ENCODE measurements at places on chromosomes 1 and 21.
A peak's percentile ranks its signal among the peaks of the same experiment; 100 is the strongest.

GRCh38 chr1:198725090-198725489 lies 86.2 kb downstream of the PTPRC start:
- no peak for DNase-seq

DNA sequence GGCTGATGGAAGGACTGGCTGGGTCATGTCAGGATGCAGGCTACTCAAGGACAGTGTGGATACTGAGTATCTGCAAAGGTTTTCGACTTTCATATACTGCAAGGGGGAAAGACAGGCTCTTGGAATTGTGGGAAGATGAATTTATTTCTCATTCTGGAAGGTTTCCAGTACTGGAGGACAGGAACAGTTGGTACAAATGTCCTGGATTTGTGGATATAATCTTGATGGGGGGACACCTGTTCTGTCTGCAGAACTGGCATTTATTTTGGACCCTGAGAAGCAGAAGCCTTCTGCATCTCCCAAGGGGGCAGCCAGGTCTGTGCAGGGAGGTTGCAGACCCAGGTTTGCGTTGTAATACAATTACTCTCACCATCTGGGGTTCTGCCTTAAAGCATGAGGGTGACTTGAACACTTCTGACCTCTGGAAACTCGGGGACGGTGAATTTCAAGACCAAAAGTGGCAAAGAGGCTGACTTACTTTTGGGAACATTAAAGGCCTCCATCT lies 65.8 kb downstream of the NOS1AP start:
- DNase-seq: no peak

- DNase-seq: no peak
Measured at GRCh38 chr21:45285266-45285931, 2.3 kb downstream of the POFUT2 start.

GRCh38 chr1:7641587-7642417 lies 129.3 kb upstream of the VAMP3 start:
- DNase-seq: no peak

DNA sequence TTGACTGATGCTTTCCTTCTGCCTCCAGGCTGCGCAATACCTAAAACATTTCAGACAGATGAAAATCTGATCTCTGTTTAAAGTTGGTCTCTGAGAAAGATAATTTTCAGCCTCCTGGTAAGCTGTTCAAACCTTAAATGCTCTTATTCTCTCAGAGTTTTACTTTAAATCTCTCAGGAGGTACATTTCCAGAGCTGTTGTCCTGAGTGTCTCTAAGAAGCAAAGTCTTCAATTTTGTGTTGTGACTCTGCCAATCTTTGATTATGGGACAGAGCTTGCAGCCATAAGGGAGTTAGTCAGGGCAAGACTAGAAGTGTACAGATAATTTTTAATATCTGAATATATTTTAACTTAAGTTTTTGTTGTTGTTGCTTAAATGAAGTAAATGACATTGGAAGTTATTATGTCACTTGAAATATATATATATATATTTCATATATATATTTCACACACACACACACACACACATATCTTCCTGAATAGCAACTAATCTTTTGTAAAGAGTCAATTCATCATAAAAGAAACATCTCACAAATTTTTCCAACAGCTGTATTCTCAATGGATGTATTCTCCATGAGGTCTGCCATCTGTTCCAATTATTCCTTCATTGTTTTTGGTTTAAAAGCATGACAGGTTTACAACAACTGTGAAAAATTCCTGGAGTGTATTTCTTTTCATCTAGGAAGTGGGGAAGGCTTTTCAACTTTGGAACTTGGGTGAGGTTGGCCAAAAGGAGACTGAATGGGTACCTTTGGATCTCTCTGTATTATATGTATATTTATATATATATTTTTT lies 259.4 kb downstream of the BACH1 start:
- DNase-seq: no peak

DNA sequence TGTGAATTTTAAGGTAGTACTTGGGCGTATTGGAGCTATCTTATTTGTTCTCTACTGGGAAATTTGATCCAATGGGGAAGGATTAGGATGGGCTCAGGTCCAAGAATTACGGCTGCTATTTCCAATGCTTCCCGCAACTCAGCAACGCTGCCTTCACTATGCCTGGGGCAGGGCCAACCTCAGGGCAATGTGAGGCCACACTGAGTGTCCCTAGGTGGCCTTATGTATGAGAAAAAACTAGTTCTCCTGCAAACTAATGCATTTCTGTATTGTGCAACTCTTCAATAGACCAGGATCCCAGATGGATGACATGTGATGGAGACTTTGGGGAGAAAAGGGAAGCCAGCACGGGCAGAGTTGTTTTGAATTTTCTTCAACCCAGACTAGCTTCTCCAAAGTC lies 168.1 kb downstream of the DUSP10 start:
- no peak for DNase-seq

GRCh38 chr1:3657096-3657475 lies 4.8 kb downstream of the TP73 start:
- DNase-seq: peak; percentile 40

DNA sequence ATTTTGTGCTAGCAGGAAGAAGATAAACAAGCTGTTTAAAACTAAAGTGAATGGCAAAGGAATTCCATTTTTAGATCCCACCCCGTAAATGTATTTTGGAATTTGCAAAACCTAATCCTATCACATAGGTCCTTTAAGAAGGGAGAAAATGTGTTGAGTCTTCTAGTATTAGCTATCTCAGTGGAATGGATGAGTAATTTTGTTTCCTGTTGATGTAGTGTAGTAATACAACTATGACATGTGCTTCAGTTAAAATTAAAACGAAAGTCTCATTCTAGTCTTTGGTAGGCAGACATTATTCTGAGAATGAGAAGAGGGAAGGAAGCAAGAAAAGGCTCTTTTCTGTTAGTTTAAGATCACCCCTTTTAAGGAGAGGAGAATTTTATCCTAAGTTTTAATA lies 265.9 kb upstream of the C1orf105 start:
- DNase-seq: no peak

GRCh38 chr21:44405091-44405947 lies 50.0 kb upstream of the LRRC3 start:
- DNase-seq: no peak

GRCh38 chr1:210076620-210077019 lies 138.6 kb downstream of the SYT14 start:
- no peak for DNase-seq

GRCh38 chr1:224182057-224182865 lies 779 bp upstream of the DEGS1 start:
- DNase-seq: no peak

GRCh38 chr1:115255154-115255553 lies 82.9 kb downstream of the NGF start:
- no peak for DNase-seq

GRCh38 chr1:3504822-3505153 lies 50.3 kb downstream of the ARHGEF16 start:
- no peak for DNase-seq

DNA sequence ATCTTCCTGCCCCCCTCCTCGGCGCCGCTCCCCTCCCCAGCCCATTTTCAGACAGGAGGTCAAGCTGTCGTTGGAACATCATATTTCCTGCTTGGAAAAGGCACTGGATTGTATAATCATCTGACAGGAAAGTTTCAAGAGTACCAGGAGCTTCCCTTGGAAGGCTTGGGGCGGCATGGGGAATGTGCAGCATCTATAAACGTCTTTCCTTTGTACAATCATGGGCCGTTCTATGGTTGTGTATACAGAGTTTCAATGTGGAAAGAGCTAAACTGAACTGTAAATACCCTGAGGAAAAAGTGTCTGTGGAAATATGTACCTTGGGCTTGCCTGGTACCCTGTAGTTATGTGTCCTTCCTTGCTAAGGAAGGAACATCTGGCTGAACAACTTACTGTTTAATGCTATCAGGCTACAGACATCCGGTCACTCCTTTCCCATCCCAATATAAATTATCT lies 368.1 kb upstream of the ADGRL2 start:
- no peak for DNase-seq

GRCh38 chr1:4016351-4017130 lies 116.5 kb upstream of the C1orf174 start:
- DNase-seq: no peak

DNA sequence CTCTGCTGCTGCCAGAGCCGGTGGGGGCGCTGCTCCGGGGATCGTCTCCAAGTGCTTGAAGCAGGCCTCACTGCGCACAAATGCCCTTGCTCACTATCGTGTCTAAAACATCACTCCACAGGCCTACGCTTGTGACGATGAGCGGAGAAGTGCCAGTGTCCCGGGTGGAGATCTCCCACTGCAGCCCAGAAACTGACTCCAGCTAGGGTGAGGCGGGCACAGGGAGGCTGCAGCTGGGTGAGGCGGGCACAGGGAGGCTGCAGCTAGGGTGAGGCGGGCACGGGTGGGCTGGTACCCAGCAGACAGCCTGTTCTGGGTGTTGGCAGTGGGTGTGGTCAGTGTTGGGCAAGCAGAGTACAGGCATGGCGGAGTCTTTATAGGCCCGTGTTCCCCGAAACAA lies 22.7 kb upstream of the PDXK start:
- DNase-seq: no peak

DNA sequence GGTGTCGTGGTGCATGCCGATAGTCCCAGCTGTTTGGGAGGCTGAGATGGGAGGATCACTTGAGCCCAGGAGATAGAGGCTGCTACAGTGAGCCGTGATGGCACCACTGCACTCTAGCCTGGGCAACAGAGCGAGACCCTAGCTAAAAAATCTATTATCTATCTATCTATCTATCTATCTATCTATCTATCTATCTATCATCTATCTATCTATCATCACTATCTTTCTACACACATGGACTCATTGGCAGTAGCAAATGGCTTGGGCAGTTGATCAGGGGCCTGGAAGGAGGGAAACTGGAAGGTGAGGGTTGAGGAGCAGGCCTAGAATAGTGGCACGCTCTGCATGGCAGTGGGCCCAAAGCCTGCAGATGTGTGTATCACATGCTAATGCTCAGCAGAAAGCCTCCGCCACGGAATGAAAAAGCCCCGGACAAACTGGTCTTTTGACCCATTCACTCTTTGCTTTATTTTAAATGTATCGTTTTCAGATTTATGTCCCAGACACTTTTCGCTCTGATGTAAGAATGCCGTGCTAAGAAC lies 7.3 kb upstream of the HUNK start:
- DNase-seq: no peak

DNA sequence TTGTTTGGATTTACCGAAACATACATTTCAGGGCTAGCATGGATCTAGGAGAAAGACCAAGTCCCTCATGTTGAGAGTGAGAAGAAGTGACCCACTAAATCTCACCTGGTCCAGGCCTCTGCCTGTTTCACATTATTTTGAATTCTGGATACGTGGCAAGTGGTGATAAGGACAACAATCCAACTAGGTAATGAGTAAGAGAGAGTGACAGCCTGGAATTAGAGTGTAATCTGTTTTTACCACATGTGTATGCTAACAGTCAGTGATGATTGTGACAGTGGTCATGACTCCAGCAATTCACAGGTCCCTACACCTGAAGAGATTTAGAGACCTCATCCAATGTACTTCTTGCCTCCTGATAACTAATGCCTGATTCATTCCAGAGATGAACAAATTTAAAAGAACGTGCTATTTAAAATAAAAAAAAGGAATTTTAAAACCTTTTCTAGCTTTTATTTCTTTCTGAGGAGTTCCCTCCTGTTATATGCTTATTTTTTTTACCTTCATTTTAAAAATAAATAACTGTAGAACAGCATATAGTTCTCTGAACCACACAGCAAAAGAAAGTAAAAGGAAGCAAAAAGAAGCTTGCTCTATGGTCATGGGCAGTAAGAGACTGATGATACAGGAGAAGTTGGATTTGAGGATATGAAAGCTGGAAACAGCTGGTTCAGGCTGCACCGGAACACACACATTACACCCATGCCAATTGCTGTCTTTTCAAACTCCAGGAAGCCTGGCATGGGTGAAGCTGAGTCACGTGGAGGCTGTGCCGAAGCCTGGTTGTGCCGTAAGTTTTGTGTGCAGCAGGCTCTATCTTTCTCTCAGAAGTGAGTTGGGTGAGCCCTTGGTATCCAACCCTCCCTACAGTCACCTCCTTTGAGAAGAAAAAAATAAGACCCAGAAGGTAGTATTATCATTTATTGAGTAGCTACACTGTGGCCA lies 14.7 kb downstream of the C1orf116 start:
- DNase-seq: no peak

GRCh38 chr1:219232890-219233289 lies 59.2 kb downstream of the LYPLAL1 start:
- no peak for DNase-seq

GRCh38 chr1:204261746-204262505 lies 48.1 kb upstream of the GOLT1A start:
- DNase-seq: no peak

DNA sequence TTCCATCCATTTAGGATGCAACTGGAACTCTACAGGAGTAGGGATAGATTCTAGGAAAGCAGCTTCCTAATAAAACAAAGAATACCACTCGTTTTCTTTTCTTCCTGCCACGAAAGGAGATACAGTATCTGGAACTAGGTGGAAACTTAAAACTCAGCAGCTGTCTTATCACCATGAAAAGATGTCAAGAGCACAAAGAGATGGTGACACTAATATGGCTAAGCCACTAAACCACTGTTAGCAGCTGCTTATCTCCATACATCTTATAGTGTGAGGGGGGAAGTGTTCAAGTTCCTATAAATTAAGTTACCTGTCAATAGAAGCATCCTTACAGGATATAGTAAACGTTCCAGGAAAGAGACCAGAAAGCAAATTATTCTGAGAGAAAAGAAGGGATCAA lies 162.5 kb downstream of the TYW3 start:
- DNase-seq: no peak

GRCh38 chr1:45326627-45327623 lies at the start of gene HPDL:
Gene HPDL, plus strand, starts transcription at chr1:45326895. Its CDS starts 254 bp downstream, at chr1:45327149.
- DNase-seq: peak; percentile 89

GRCh38 chr1:21912038-21912758 lies 24.9 kb downstream of the HSPG2 start:
- no peak for DNase-seq

- DNase-seq: no peak
Measured at GRCh38 chr1:24944318-24944717, 14.2 kb upstream of the RUNX3 start.

DNA sequence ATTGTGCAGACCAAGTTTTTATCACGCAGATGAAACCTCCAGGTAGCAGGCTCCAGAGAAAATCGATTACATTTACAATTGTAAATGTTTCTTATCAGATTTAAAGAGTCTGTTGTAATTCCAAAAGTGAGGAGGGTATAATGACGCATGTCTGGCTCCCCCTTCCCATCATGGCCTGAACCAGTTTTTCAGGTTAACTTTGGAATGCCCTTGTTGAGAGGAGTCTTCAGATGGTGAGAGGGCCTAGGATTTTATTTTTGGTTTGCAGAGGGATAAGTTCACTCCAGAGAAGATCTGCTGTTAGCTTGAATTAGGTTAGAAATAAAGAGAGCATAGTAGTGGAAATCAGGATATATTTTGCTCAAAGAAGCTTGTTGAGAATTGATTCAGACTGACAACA lies 1028.3 kb upstream of the B3GALT2 start:
- no peak for DNase-seq

- DNase-seq: no peak
Measured at GRCh38 chr1:227856147-227856858, 40.8 kb downstream of the PRSS38 start.

All from posterior cingulate gyrus (tissue), 11 donors.